ENCODE measurements at places on chromosomes 6 and 20.

GRCh38 chr6:47551670-47552069 lies 74.1 kb downstream of the CD2AP start:
- DNase-seq, result no peak

DNA sequence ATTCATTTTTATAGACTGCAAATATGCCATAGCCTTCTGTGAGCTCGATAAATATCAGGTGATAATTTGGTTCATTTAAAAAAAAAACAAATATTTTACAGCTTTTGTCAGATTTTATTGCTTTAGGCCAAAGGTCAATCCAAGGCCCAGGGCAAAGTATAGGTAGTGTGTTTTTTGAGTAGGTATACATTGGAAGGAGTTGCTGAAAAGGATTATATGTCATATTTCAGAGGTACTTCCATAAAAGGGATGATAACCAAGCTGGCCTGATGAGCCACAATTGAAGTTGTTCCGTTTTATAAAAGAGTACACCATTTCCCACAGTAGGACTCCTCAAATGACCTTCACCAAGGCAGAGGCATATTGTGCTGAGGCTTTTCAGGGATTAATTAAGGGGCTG lies 452.8 kb upstream of the FLRT3 start:
- DNase-seq, result no peak

GRCh38 chr6:32439602-32440214 lies at the start of gene HLA-DRA:
Gene HLA-DRA, plus strand, starts transcription at chr6:32439887. Its CDS starts 64 bp downstream, at chr6:32439951.
- DNase-seq, result peak; percentile 99

DNA sequence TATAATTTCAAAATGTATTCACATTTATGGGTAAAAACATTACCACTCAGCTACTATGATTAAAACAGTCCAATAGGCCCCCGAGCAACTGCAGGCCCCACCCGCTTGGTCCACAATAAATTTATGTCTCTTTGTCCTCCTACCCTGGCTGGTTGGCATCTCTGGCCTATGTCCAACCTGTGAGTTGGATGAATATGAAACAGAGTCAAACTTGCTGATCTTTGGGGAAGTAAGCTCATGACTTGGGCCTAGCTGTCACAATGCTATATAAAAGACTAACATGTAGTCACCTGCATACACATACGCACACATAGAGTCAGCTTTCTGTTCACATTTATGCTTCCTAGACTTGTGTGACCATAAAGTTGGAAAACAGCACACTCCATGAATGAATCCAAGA lies 20.5 kb downstream of the MAP7 start:
- DNase-seq, result no peak

DNA sequence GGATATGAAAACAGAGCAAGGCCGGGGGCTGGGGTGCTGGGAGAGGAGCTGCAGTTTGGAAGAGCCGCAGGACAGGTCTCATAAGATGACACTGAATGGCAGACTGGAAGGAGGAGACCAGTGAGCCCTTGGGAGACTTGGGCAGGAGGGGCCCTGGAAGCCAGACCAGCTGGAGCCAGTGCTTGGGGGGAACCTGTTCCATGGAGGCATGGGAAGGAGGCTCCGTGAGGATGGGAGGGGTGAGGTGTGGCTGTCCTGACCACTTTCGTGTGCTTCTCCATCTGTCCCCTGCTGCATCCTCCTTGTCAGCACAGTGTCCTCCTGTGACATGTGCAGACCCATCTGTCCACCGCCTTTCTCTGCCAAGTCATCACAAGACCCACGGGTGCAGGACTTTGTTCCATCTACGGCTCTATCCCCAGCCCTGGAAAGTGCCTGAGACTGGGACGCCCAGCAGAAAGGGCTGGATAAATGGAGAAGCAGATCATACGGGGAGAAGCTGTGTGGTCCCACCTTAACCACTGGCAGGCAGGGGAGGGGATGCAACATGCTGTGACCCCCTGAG lies 84.8 kb upstream of the MPC1 start:
- DNase-seq, result no peak

DNA sequence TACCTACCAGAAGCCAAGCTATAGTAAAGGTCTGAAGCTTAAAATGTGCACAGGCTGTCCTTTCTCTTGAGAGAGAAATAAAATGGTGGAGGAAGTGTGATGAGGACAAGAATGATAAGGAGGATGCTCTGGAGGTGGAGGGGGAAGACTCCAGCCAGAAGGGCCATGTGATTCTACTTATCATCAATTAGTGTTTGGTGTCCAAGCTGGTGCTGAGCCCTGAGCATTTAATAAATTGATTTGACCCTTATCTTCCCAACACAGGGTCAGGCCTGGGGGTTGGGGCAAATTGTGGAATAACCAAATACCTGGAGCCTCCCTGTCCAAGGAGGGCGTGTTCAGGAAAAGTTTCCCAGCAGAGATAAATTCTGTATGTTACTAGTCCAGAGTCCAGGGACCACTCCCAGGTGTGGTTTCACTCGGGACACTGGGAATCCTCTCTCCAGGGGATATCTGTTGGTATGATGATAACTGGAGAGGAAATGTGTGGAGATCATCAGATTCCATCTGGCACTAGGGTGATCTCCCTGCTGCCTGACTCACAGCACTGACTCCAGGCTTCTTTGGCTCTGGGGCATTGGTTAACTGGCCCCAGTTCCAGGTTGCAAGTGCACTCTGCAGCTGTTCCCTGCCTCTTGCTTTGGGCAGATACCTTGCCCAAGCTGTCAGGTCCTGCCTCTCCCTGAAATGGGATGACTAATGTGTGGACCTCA lies 3.8 kb upstream of the MYBL2 start:
- DNase-seq, result no peak

DNA sequence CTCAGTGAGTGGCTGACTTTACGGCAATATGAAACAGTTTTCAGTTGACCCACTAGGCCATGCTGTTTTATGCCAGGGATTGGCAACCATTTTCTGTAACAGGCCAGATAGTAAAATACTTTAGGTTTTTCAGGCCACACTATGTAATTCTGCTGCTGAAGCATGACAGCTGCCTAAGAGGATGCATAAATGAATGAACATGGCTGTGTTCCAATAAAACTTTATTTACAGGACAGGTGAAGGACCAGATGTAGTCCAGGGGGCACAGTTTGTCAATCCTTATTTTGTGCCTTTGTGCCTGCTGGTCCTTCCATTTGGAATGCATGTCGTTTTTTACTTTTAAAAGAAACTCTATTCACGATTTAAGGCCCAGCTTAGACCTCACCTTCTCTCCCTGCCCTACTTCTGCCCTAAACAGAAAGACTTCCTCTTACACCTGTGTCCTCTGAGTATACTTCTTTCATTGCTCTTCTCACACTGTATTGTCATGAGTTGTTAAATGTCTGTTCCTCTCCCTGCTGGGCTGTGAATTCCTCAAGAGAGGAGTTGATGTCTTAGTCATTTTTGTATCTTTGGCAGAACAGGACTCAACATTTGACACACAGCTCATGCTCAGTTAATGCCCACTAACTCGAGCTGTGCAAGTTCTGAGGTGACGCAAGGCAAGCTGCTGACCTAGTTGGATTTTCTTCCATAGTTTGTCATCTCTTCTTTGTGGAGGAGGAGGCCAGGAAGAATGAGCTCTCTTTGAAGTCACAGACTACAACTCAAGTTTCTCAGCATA lies 90.1 kb upstream of the MAP7 start:
- no peak for DNase-seq
